Fibroblast of skin of right biceps (primary cell): ENCODE measurements at places on chromosomes 4 and X.
A peak's percentile ranks its signal among the peaks of the same experiment; 100 is the strongest.

- no peak for DNase-seq
Measured at GRCh38 chrX:115630204-115630603, 69.2 kb downstream of the PLS3 start.

DNA sequence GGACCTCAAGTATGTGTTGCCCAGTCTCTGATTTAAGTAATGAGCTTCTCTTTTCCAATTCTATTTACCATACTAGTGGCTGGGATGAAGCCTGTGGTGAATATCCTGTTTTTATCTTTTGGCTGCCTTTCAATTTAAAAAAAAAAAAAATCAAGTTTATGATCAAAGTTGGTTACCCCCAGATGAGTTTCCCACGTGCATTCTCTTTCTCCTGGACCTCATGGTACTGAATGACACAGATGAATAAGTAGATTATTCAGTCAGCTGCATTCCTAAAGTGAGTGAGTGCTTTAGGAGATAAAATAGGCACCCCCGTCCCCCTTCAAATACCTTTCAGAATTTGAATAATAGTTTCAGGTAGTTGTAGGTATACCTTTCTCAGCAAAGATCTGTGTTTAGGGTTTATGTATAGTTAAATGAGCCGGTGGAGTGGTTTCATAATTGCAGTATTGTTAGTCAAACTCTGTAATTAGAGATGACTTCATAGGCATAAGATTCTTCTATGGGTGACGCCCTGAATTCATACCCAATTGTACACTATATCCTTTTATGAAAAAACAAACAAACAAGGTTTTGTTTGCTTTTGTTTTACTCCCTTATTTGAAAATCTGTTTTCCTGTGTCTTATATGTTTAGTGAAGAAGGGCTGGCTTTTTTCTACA lies 41.9 kb downstream of the PLS3 start:
- peak; percentile 40 for DNase-seq

- DNase-seq, result peak; percentile 43
Measured at GRCh38 chr4:153223930-153224329, 19.7 kb downstream of the TRIM2 start.

GRCh38 chr4:128528793-128529553 lies 241.4 kb upstream of the PGRMC2 start:
- peak; percentile 100 for DNase-seq

DNA sequence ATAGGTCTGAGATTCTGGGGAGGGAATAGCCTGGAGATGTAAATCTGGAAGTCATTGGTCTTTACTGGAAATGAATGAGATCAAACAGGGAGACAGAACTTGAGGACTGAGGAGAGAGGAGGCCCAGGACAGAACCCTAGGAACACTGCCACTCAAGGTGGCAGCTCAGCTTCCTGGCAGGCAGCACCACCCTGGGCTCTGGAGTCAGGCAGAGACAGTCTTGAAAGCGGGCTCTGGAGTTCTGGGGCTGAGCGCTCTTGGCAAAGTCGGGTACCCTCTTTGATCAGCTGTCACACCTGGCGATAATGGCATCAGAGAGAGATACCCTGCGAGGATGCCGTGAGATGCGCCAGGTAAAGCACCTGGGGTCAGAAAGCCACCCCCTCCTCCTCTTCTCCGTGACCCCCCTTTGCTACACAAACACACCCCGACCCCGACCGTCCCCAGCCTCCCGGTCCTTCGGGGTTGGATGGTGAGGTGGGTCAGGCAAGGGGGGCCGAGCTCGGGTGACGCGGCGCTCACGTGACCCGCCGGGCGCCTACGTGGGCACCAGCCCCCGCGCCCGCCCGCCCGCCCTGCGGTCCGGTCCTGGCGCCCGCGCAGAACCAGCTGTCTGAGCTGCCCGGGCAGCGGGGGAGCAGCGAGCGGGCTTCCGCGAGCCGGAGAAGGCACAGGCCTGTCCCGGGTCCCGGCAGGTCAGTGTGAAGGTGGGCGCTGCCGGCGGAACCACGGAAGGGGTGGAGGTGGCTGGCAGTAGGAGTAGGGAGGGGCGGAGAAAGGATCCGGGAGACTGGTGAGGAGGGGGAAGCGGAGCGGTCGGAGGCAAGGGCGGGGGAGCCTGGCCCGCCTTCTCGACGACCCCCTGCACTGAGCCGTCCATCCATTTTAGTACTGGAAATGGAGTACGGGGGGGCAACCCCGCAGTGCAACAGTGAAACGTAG lies at the start of gene TCEAL3:
Gene TCEAL3, plus strand, starts transcription at position 600 of the 942 bp plus-strand sequence. CDS start 1,102 bp downstream, outside the sequence.
- DNase-seq, result peak; percentile 45

DNA sequence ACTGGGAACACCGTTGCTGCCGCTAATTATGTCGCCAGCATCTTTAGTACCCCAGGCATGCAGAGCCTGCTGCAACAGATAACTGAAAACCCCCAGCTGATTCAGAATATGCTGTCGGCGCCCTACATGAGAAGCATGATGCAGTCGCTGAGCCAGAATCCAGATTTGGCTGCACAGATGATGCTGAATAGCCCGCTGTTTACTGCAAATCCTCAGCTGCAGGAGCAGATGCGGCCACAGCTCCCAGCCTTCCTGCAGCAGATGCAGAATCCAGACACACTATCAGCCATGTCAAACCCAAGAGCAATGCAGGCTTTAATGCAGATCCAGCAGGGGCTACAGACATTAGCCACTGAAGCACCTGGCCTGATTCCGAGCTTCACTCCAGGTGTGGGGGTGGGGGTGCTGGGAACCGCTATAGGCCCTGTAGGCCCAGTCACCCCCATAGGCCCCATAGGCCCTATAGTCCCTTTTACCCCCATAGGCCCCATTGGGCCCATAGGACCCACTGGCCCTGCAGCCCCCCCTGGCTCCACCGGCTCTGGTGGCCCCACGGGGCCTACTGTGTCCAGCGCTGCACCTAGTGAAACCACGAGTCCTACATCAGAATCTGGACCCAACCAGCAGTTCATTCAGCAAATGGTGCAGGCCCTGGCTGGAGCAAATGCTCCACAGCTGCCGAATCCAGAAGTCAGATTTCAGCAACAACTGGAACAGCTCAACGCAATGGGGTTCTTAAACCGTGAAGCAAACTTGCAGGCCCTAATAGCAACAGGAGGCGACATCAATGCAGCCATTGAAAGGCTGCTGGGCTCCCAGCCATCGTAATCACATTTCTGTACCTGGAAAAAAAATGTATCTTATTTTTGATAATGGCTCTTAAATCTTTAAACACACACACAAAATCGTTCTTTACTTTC lies 1.8 kb downstream of the UBQLN2 start:
- DNase-seq, result peak; percentile 3

GRCh38 chr4:52721968-52722815 lies 29.0 kb downstream of the ERVMER34-1 start:
- DNase-seq, result peak; percentile 98

DNA sequence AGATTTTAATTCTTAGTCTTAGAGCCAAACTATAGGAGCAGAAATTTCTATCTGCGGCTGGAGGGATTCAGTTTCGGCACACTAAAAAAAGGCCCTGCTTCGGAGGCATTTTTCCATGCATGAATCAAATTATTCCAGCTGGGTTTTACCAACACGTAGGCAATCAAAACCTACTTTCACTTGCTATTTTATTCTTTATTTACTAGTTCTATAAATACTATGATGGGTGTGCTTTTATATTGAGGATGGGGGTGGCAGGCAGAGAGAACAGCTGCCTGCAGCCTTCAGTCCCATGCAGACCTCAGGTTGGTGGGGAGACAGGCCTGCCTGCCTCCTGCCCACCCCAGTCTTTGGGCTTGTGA lies 609.8 kb downstream of the BCOR start:
- DNase-seq, result no peak

DNA sequence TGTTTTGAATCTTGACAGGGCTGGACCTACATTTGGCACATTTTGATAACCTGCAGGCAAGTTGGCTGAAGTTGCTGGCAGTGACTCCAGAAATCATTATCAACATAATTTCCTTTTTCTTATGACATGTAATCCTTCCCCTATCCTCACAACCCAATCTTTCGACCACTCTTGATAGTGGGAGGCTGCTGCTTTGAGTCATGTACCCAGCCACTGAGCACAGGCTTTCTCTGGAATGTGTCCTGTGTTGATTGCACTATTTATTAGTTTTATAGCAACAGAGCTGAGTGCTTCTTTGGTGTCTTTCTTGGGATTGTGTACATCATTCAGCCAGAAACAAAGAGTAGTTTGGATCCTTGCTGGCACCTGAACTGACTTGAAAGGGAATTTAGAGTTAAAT lies 183.1 kb upstream of the LEF1 start:
- DNase-seq, result peak; percentile 38

DNA sequence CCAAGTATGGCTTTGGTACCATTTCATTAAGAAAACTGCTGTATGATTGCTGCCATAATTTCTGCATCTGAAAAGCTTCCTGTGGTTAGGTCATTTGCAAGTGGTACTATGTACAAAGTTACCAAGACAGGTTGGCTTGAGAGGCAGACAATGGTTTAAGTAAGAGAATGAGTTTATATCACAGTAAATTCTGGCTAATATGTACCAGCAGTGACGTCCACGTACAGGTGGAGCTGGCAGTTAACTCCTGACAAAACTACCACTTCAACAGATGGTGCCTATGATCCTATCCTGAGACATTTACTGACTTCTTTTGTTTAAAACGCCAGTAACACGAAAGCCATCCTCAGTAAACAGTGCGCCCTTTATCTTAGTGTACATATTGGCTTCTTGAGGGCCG lies 198.4 kb downstream of the NR3C2 start:
- DNase-seq, result no peak

GRCh38 chr4:63348735-63349673 lies 1060.2 kb downstream of the TECRL start:
- DNase-seq, result no peak

DNA sequence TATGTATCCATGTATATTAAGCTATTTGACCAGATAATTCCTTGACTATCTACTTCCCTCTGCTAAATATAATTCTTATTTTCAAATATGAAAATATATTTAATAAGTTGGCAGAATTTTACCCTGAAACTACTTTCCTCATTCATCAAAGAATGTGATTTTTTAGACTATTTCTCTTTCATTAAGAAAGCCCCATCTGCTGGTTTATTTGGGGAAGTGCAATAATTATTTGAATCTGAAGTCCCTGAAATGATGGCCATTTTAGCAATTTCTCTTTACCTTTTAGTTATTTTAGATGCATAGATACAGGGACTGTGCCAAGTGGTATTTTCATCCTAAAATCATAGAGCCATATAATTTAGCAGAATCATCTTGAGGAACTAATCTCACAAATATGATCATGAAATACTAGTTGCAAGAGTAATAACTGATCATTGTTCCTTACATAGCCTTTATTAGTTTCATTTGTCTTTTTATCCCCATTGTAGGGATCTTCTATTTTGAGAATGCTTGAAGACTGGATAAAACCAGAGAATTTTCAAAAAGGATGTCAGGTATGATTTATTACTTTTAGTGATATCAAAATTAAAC lies 39.0 kb downstream of the ENPEP start:
- peak; percentile 38 for DNase-seq

DNA sequence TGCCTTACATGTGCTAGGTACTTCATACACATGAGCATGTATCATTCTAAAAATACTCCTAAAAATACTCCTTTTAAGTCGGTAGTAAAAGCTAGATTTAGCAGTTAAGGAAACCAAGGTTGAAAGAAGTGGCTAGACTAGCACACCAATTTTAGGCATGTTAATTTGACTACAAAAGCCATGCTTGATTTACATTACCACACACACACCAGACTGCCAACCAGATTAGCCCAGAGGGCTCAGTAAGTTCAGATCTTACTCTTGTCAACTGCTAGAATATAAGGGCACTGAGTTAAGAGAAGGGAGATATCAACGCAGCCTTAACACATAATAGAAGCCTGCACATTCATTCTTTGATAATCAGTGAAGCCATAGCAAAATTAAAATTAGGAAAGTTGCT lies 117.9 kb downstream of the MID1IP1 start:
- DNase-seq, result no peak

GRCh38 chr4:25904748-25905082 lies 9.3 kb upstream of the SMIM20 start:
- no peak for DNase-seq

GRCh38 chrX:7711167-7711566 lies 131.8 kb upstream of the VCX start:
- no peak for DNase-seq

GRCh38 chrX:134388161-134389109 lies 71.5 kb upstream of the HPRT1 start:
- no peak for DNase-seq

DNA sequence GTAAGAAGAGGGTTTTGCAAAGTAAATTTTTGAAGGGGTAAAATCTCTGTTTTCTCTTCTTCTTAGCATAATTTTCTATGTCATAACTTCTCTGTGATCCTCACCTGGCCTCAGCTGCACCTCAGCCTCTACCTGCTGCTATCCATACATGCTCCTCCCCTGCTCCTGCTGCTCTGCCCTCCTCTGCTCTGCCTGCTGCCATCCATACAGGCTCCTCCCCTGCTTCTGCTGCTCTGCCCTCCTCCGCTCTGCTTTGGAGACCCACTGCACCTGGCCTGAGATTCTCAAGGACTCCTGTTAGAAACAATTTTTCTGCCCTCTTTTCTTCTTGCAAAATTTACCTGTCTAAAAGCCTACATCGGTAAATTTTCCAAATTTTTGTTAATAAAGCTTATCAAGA lies 388.6 kb upstream of the PITX2 start:
- no peak for DNase-seq

DNA sequence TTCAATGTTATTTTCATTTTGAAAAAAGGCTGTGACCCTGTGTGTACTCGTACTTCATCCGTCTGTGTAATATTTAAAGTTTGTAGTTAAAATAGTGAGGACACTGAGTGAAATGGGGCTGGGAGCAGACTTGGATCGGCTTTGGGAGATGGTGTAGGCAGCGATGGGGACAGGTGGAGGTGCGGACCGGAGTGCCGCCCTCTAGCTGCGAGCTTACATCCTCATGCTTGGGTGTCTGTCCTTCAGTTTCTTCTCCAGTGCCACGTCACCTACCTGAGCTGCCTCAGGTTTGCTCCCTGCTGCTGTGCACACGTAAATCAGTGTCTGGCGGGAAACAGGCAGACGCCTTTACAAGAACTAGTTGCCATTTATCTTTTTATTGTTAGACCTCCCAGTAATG lies 146.1 kb downstream of the GPR143 start:
- no peak for DNase-seq

GRCh38 chr4:20421603-20421985 lies 169.9 kb downstream of the SLIT2 start:
- DNase-seq, result peak; percentile 26

- peak; percentile 0 for DNase-seq
Measured at GRCh38 chrX:8042304-8042703, 115.1 kb upstream of the PNPLA4 start.

DNA sequence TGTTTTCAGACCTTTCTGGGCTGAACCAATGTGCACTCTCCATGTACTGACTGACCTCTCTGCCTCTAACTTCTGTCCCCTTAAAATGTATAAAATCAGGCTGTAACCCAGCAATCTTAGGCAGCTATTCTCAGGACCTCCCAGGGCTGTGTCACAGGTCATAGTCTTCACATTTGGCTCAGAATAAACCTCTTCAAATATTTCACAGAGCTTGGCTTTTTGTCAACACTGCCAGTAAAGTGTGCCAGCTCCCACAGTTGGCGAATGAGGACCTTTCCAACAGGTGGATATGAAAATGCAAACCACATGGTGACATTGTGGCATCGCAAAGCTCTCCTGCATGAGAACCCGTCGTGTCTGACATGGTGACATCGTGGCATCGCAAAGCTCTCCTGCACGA lies 76.4 kb downstream of the ACOX3 start:
- DNase-seq, result no peak
